ENCODE measurements at places on chromosomes 12 and 14.

GRCh38 chr12:124445121-124445718, 122.2 kb downstream of the NCOR2 start:
- no peak for DNase-seq

DNA sequence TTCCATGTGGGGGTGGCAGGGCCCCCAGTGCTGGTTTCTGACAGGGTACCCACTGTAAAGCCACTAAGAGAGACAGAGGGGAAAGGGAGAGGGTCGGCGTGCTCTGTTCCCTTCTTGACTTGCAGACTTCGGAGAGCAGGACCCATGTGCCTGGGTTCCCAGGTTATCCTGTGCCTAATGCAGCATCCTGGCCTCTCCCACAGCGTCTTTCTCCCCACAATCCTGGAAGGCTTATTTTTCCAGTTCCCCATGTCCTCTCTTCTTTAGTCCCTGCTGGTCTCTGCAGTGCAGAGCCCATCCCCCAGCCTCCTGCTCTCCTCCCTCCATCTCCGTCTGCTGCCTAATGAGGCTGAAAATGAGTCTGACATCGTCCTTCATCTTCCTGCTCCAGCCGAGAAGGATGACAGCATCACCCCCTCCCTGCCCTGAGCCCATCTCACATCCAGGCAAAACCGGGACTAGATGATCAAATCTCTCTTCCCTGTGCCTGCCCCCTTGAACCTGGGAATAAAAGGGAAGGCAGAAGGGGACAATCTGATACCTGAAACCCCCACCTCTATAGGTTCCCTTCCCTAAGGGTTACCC, 15.1 kb downstream of the CALCOCO1 start:
- DNase-seq: no peak

GRCh38 chr14:58739674-58740073, 101.9 kb downstream of the DACT1 start:
- DNase-seq: no peak

GRCh38 chr14:104146651-104147345, 8.4 kb downstream of the KIF26A start:
- no peak for DNase-seq

GRCh38 chr12:45518291-45519235, 210.9 kb upstream of the ARID2 start:
- no peak for DNase-seq

DNA sequence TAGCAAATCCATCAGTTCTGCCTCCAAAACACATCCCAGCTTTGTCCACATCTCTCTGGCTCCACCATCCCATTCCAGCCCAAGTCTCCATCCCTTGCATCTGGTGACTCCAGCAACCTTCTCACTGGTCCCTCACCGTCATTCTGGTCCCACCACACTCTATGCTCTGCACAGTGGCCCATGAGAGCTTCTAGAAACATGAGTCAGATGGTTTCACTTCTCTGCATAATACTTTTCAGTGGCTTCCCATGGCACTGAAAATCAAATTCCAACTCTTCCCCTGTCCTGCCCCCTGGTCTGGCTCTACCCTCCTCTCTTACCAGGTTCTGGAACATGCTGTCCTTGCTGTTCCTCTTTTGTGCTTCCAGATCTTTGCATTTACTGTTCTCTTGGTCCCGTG, 17.2 kb upstream of the C12orf76 start:
- no peak for DNase-seq

DNA sequence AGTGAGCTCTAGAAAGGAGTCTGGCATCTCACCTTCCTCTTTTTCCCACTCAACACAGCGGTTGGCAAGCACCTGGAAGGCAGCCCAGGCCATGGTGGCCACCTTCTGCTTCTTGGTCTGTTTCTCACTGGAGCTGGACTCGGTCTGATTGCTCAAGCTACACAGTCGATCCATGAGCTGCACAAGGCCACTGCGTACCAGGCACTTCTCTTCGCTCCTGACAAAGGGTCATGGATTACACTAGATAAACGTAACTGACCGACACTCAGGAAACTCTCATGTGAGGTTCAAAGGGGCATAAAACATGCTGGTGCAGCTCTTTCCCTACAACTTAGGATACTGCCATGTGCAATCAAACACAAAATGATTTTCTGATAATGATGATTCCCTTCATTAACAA, 113.7 kb downstream of the TRAFD1 start:
- DNase-seq: no peak

GRCh38 chr14:81206115-81206514, 14.6 kb downstream of the GTF2A1 start:
- no peak for DNase-seq

- no peak for DNase-seq
Measured at GRCh38 chr12:57637364-57637763, 4.4 kb upstream of the B4GALNT1 start.

- DNase-seq: no peak
Measured at GRCh38 chr14:100234511-100234910, 4.4 kb upstream of the YY1 start.

DNA sequence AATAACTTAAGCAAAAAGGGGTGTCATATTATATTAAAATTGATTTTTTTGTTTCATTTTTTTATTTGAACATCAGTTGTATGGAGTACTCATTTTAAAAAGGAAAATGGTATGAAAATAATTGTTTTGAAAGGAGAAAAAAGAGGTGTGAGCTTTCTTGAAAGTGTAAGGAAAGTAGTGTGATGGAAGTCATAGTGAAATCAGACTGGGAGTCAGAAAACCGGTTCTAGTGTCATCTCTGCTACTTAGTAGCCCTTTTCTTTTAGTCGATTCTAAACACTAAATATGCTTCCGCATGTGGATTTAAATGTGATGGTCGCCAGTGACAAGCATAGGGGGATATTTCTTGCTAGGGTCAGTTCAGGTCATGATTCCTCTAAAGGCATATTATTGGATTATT, 1.8 kb upstream of the DYRK2 start:
- DNase-seq: no peak

DNA sequence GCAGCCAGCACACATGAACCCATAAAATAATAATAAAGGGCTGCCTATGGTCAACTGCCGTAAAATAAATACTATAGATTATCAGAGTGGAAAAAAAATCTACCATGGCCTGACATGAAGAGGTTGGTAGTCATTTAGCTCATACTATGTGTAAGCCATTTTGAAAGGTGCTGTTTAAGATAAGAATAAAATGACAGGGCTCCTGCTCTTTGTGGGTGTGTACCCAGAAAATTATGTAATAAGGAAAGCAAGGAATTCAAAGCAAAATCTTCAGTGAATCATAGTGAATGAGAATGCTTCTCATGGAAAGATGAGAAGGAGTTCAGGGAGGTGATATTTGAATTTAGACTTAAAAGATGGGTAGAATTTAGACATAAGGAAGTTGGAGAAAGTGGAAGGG, 42.9 kb upstream of the PPM1H start:
- no peak for DNase-seq

- DNase-seq: no peak
Measured at GRCh38 chr14:84493779-84494178, 1036.2 kb upstream of the FLRT2 start.

DNA sequence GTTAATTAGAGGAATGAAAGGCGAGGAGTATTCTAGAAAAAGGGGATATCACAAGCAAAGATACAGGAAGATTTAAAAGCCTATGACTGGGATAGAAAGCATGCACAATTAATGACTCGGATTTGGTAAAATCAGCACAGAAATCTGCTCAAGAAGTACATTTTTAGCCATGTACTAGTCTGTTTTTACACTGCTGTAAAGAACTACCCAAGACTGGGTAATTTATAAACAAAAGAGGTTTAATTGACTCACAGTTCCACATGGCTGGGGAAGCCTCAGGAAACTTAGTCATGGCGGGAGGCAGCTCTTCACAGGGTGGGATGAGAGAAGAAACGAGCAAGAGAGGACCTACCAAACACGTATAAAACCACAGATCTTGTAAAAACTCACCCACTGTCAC, 716.3 kb upstream of the MDGA2 start:
- no peak for DNase-seq

- no peak for DNase-seq
Measured at GRCh38 chr12:123973552-123974341, 732 bp downstream of the ZNF664 start.

DNA sequence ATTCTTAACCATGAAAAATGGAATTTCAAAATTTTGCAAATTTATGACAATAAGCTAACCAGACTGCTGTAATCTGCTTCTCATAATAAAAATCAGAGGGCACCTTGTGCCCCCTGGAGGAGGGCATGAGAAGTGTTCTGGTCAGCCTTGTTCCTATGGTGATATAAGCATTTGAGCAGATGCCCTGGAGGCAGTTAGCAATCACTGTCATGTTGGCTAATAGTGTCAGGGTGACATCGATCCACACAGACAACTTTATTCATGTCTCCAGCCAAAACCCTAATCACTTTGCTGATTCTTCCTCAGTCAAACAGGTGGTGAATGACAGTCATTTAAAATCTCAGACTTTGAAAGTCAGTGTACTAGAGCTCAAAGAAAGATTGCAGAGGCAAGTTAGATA, 943.0 kb downstream of the GALC start:
- no peak for DNase-seq

- no peak for DNase-seq
Measured at GRCh38 chr12:82350161-82350560, 8.0 kb downstream of the CCDC59 start.

- no peak for DNase-seq
Measured at GRCh38 chr12:49503674-49504180, 35.1 kb upstream of the KCNH3 start.

GRCh38 chr12:13165617-13166041, 30.9 kb upstream of the EMP1 start:
- DNase-seq: no peak

GRCh38 chr14:99535448-99535847, 54.2 kb downstream of the CCNK start:
- no peak for DNase-seq

DNA sequence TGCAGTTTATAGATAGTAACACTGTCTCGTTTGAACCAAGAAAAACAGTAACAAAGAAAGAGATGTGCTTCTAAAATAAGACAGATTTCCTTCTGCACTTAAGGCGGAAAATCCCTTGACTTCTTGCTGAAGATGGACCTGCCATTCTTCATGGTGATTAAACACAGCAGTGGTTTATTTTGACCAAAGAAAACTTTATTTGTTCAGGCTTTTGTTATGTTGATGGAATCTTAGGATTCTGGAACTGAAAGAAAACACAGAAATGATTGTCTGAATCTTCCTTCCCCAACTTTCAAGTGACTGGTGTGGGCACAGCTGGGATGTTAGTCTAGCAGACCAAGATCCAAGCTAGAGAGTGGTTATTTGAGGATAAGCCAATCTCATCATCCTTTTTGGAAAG, 72.2 kb downstream of the DACT1 start:
- DNase-seq: no peak

- no peak for DNase-seq
Measured at GRCh38 chr12:115623764-115624334, 653.6 kb downstream of the MED13L start.

- no peak for DNase-seq
Measured at GRCh38 chr12:57846285-57846576, 298 bp downstream of the CTDSP2 start.

DNA sequence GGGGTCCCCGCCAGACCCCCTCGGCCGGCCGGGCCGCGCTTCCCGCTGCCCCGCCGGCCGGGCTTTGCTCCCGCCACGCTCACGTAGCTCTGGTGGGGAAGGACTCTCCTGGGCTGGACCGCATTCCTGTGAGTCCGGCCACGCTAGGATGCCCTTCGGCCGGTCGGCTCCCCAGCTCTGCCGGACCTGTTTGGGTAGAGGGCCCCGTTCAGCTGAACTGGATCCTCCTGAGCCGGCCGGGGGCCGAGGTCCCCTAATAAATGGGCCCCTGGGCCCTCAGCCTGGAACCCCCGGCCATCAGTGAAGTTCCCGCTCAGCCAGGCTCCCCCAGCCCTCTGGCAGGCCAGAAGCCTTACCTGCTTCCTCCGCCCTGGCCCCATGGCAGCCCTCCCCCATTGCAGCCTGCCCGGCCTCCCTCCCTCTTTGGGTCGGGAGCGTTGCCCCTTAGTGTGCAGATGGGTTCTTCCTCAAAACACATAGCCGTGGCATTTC, 593 bp downstream of the UNC119B start:
- DNase-seq: no peak
